ENCODE measurements at places on chromosomes 5 and 9.
A peak's percentile ranks its signal among the peaks of the same experiment; 100 is the strongest.

- DNase-seq: no peak
Measured at GRCh38 chr5:52554293-52554692, 233.4 kb upstream of the ITGA1 start.

DNA sequence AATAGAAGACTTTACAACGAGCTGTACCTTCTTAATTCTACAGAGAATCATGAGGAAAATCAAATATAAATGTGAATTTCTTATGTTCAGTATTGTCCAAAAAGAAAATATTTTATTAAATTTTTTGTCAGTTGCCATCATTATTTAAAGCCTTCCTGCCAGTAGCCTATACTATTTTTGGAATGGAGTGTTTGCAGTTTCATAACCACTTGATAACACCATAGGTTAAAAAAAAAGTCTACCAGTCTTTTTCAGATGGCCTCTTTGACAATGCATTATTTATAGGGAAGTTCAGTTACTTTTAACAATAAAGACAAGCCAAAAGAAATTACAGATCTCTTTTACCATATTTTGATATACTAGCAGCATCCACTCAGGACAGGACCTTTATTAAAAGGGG lies 80.3 kb upstream of the CCDC152 start:
- DNase-seq: no peak

DNA sequence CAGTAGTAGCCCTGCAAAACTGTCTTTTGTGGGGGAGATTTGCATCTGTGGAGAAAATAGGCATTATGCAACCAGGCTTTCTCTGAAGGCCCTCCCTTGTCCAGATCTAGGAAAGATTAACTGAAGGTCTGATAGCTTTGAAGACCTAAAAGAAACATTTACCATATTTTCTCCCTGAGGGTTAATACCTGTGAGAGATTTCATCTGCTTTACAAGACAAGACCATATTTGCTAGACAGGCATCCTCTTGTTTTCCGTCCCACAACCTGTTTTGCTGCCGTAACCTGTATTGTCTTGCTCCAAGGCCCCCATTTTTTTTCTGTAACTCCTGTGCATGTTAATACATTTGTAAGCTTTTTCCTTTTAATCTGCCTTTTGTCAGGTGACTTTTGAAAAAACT lies 1985.2 kb upstream of the CDH9 start:
- no peak for DNase-seq

DNA sequence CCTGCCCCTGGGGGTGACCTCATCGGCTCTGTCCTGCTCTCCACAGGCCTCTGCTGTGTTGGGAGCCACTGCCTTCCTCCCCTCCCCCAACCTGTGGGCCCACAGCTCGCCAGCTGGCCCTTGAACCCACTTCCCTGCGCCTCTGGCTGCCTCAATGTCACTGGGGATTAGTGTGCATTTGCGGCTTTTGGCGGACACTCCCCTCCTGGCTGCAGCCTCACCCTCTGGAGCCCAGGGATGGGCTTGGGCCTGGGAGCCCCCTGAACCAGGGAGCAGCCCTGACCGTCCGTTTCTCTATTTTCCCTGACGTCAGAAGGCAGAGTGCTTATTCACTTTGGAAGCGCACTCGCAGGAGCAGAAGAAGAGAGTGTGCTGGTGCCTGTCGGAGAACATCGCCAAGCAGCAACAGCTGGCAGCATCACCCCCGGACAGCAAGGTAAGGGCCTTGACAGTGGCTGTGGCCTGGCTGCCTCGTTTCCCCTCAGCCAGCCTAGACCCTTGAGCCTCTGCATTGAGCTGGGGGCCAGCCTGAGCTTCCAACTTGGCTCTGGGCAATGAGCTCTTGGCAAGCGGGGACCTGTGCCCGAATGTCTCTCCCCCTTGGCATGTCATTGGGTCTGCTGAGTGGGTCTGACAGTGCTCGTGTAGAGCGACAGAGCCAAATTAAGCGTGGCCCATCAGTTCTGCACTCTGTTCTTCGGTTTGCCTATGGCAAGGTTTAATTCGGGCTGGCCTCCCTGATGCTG lies 73.1 kb downstream of the RGS3 start:
- DNase-seq: no peak

GRCh38 chr9:89440951-89441654 lies 56.8 kb downstream of the SEMA4D start:
- no peak for DNase-seq

GRCh38 chr5:68953231-68953874 lies 140.5 kb upstream of the SLC30A5 start:
- no peak for DNase-seq

- DNase-seq: no peak
Measured at GRCh38 chr9:127415141-127415540, 9.0 kb upstream of the ZNF79 start.

DNA sequence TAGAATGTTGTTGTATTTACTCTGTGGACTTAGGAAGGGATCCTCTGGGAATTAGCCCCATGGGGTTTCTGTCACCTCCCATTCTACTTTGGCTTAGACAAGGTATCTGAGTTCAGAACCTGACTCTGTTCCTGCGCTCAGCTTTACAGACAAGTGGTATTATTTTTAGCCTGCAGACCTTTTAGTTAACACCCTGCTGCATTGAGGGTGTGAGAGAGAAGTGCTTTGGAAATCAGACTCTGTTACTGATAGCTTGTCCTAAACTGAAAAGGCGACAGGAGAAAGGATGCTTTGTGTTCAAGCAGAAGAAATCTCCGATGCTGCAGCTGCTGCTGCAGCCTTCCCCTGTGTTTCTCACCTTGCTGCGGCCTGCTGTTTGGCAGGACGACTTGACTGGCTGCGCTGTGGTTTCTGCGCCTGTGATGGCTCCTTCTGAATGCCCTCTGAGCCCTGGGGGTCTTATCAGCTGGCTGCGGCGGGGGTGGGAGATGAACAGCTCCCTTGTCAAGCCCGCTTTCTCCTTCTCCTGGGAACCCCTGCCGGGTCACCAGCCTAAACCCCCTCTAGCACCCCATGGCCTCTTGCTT lies 61.9 kb downstream of the PGM5 start:
- no peak for DNase-seq

GRCh38 chr5:61293071-61293470 lies 39.0 kb upstream of the ZSWIM6 start:
- no peak for DNase-seq

DNA sequence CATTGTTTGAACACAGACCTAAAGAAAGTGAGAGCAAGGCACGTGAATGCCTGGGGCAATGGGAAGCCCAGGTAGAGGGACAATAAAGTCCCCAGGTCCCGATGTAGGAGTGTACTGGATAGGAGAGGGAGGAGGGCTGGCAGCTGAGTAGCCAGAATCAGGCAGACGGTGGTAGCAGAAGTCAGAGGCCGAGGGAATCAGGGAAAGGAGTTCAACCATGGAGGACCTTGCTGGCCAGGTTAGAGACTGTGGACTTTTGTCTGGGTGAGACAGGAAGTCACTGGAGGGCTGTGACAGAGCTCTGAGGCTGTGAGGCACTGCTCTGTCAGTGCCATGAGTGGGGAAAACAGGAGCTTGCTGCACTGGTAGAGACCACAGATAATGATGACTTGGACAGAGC lies 248.2 kb downstream of the EFNA5 start:
- DNase-seq: no peak

DNA sequence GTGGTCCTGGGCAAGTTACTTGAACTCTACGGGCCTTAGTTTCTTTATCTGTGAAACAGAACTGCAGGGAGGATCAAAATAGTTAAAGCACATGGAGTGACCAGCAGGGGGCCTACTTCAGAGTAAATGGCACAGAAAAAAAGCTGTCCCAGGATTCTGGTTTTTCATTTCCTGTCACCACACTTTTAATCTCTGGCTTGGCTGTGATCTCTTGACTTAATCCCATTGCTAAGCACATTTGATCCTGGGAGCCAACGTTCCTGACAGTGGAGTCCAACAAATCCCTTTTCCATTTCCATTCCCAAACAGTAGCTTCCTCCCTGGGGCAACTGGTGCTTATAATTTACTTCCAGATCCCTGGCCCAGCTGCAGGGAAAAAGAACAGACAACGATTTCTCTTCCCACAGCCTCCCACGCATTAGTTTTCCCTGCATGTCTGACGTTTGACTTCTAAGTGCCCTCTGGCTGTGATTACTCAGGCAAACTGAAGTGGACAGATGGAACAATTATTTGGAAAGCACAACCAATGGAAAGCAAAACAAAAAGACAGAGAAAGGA lies 136.5 kb upstream of the STK32A start:
- DNase-seq: peak; percentile 28

DNA sequence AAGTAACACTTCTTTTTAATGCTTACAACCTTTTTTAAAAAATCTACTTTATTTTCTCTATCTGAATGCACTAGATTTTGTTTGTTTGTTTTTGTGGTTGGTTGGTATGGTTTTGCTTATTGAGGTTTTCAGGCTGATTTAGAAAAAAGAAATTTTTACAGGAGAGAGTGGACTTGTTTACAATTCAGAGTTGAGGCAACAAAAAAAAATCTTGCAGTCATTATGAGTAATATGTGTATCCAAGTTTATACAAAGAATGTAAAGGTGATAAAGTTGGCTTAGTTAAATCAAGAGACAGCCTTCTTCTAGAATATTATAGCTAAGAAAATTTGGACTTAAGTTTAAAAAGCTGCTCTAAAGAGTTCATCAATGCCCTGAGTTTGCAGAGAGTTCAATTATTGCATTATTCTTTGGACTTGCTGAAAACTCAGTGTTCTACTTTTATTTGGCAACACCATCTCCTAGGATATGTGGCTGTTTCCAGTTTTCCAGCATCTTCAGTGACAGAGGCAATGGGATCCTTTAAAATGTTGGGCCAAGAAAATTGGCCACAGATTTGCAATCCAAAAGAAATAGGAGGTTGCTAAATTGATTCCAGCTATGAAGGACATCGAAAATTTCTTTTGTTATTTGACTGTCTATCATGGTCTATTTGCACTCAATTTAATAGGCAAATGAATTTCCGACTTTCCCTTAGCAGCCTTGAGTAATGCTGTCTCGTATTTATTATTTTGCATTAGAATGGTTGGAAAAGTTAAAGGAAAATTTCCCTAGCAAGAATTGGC lies 10.7 kb downstream of the STK32A start:
- no peak for DNase-seq

DNA sequence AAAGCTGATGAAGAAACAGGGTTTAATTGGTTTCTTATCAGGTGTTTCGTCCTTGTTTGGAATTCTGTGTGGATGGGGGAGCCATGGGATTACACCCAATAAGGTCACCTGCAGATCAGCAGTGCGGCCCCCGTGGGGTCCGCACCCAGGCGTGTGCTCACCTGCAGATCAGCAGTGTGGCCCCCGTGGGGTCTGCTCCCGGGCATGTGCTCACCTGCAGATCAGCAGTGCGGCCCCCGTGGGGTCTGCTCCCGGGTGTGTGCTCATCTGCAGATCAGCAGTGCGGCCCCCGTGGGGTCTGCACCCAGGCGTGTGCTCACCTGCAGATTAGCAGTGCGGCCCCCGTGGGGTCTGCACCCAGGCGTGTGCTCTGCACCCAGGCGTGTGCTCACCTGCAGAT lies 41.7 kb upstream of the CEP72 start:
- DNase-seq: no peak

All from inflammatory macrophage (primary cell).